ENCODE measurements at places on chromosomes 2 and 18.

DNA sequence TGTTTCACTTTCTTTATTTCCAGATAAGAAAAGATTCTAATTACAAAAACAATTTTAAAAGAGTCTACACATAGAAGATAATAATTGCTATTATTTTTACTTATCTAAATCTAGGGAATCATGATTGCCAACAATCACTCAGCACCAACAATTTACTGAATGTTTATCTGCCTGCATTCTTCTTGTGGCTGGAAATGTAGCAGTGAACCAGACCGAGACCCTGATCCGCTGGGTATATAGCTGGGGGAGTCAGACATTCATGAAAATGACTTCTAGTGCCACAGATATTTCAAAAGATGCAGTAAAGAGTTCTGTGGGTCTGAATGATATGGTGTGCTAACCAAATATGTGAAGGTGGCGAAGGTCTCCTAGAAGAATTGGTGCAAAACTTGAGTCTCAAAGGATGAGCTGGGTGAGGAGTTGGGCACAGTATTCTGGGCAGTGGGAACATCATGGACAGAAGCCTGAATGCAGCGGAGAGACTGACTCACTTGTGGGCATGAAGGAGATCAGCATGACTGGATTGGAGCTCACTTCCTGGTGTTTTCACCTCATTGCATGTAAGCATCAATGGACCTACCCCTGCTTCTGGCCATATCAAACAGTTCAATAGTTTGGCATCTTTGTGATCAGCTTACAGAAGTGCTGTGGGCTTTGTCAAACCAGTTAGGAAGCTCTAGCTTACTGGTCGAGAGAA, 26.1 kb upstream of the FN1 start:
- DNase-seq = no peak

- DNase-seq = no peak
These were observed 157.9 kb upstream of the SCN7A start for GRCh38 chr2:166651991-166652390.

- DNase-seq = no peak
These were observed 105.3 kb upstream of the GALNT13 start for GRCh38 chr2:153766415-153766814.

GRCh38 chr2:119136093-119136492, 22.5 kb downstream of the C1QL2 start:
- no peak for DNase-seq

DNA sequence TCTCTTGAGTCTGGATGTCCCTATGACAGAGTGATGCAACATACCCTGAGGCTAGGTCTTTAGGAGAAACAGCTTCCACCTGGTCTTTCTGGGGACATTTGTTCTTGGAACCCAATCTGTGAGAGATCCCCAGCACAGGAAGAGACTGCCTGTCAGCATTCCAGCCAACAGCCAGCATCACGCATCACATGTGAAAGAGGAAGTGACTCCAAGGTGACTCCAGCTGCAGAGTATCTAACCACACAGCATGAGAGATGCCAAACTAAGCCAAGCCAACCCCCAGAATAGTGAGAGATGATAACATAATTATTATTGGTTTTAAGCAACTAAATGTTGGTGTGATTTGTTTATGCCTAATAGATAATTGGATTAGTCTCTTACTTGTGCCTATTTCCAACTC, 35.7 kb downstream of the C18orf63 start:
- peak; percentile 53 for DNase-seq

GRCh38 chr2:128640166-128640844, 321.6 kb upstream of the HS6ST1 start:
- no peak for DNase-seq

DNA sequence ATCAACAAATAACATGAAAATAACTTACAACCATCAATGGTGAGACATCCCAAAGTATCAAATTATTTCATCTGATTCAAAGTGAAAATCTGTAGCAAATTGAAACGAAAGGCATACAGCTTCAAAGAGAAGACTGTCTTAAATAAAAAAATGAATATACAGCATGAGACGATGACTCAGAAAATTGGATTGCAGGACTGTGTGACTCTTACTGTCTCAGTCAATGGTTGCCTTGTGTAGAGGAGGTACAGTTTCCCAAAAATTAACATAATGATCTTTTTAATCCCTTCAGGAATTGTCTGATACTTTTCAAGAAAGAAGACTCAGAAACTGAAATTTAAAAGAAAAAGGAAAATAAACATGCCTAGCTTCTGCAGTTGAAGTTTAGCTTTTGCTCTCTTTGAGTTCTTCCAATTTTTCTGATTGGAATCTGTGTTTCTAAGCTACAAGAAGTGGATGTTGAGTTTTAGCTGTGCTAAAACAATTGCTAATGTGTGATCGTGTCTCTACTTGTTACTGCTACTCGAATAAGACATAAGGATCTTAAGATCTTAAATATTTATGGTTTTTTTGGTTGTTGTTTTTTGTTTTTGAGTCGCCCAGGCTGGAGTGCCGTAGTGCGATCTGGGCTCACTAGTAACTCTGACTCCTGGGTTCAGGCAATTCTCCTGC, 41.1 kb upstream of the EPB41L3 start:
- peak; percentile 28 for DNase-seq

DNA sequence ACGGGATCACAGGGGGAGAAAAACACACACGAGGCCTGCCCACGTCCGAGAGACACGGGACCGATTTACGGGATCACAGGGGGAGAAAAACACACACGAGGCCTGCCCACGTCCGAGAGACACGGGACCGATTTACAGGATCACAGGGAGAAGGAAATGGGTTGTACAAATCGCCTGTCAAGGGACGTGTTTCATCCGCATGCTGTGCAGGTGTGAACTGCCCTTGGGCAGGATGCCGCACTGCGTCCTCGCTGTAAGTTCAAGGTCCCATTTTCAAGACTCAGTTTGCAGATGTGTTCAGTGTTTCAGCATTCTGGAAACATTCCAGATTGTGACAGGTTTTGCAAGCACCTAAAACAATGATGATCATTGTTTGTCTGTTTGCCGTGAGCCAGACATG, 2.3 kb upstream of the KCNG2 start:
- DNase-seq = no peak

- DNase-seq = no peak
These were observed 48.2 kb downstream of the FBXO48 start for GRCh38 chr2:68418855-68419254.

GRCh38 chr2:63801455-63801854, 40.2 kb upstream of the UGP2 start:
- DNase-seq = no peak

- no peak for DNase-seq
These were observed 45.8 kb downstream of the LAMA3 start for GRCh38 chr18:23735021-23735464.

GRCh38 chr18:38263066-38263465, 697.5 kb upstream of the CELF4 start:
- no peak for DNase-seq

DNA sequence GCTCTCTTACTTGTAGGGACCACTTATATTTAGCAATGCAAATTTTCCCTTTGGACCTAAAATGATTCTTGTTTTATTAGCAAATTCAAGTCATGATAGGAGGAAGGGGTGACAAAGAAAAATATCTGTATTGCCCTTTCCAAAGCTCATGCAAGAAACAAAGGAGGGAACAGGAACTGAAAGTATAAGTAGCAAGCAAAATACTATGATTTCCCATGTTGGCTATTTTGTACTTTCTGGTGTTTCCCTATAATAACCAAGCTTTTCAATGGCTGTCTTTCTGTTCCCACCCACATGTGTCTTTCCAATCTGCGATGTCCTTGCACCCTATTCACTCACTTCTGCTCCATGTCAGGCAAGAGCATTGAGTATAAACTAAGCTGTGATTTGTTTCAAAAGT, 279.7 kb downstream of the RNF144A start:
- no peak for DNase-seq

DNA sequence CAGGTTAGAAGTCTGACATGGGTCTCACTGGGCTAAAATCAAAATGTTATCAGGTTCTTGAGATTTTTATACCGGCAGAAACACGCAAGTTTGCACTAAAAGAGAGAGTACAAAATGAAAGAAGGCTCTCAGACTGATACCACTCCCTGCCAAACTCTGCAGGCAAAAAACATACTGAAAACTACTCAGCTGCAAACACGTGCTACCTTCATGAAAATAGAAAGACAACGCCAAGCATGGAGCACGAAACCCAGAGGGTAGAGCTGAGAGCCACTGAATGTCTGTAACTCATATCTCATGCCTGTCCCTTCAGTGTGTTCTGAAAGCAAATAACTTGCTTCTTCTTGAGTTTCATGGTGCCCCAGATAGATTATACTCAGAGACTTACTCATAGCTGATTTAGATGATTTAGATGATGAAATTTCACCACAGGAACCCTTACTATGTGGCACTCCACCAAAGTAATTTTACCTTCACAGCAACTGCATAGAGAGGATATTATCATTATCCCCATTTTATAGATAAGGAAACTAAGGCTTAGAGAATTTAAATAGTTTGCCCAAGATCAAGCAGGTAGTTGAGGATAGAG, 313.0 kb upstream of the SLC39A10 start:
- no peak for DNase-seq

- DNase-seq = no peak
These were observed 174.9 kb upstream of the SMAD2 start for GRCh38 chr18:48105317-48105716.

DNA sequence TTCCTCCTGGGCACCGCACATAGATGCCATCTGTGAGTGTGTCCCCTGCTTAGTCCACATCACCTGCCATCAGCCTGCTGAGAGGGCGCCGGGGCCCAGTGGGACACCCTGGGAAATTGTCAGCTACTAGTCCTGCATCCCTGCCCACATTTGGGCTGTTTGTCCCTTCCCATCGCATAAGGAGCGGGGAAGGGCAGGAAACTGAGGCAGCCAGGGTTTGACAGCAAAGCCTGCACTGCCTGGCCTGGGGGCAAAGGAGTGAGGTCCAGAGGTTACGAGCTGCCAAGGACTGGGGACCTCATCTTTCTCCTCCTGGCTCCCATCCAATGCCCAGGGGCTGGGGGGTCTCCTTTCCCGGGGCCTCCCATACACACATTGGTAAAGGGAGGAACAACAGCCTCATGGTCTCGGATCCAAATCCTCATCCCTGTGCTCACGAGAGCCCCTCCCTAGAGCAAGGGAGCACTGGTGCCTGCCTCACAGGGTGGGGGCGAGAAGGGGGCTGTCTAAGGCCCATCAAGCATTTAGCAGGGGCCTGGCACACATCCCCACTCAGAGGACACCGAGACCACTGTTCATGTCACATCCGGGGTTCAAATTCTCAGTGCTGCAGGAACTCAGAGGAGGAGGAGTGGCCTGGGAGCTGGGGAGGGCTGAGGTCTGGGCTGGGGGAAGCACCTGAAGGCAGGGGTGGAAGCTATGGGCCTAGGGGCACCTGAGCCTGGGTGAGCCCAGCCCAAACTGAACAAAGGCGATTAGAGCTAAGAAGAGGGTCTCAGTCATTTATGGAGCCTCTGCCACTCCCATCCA, 113.8 kb downstream of the SMAD7 start:
- no peak for DNase-seq

- DNase-seq = no peak
These were observed 119.8 kb downstream of the BCL2 start for GRCh38 chr18:63199743-63200241.

DNA sequence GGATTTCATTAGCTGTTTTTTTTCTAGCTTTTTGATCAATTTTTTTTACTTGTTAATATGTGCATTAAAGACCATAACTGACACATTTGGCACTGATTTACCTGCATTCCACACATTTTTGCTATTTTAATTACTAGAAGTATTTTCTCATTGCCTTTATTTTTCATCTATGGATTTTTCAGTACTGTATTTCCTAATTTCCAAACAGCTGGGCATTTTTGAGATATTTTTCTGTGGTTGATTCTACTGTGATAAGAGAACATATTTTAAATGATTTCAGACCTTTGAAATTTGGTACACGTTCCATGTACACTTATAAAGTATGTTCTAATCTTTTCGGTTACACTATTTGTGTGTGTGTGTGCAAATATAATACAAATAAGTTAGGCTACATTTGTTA, 135.3 kb downstream of the PARD3B start:
- no peak for DNase-seq

DNA sequence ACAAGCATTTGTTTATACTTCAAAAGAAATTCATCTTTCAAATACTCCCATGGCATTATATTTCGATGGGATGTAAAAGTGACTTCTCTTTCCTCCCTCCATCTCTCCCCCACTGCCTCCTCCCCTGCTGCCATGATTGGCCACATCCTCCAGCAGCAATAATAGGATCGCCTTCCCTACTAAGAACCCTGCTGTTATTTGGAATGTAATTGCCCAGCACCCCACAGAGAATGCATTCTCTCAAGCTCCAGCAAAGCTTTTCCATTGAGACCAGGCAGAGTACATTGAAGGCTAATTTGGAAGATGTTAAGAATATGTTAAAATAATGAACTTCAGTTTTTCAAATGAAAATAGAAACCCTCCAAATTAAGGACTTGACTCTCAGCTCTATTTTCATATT, 375.4 kb upstream of the ACVR2A start:
- DNase-seq = no peak

GRCh38 chr2:19458427-19459003, 100.1 kb upstream of the OSR1 start:
- DNase-seq = no peak

GRCh38 chr2:78707776-78708386, 317.6 kb upstream of the REG3G start:
- DNase-seq = no peak

DNA sequence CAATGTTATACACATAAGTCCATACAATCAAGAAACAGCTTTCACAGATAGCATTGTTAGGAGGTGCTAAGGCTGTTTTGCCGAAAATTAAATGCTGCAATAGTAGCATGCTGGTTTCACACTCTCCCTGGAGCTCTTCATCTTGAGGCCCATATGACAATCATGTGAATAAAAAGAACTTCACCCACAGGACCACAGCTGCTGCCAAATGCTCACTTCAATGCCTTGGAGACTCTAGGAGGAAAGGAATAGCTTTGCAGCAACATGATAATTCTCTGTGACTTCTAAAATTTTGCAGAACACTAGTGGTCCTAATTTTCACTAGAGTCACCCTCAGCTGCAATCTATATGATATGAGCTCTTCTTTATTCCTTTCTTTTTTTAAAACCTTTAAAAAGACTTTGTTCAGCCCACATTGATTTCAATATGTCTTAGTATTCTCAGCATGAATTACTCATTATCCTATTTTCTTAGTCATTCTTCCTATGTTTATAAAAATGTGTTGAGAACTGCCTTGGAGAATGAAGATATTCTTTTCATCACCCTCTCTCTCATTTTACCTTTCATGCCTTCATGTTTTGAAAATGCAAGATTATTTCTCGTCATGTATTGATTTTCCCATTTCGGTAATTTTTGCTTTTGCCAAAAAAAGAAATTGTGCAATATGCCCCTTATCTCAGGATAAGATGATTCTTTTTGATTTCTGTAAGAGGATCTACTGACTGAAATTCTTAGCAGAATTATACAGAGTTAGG, 108.2 kb downstream of the PDE1A start:
- DNase-seq = no peak

GRCh38 chr2:201798252-201798913, 8.0 kb upstream of the CDK15 start:
- peak; percentile 22 for DNase-seq

- DNase-seq = no peak
These were observed 208.9 kb downstream of the MIB1 start for GRCh38 chr18:21949326-21950015.

- DNase-seq = no peak
These were observed 177.8 kb upstream of the HAAO start for GRCh38 chr2:42970151-42970550.
